Urinary bladder (tissue), 4 donors: ENCODE measurements at places on chromosomes 12 and 14. TPM values are rescaled to one million over a fixed set of nuclear protein-coding genes. Genes with fewer than 3 reads are reported as not detected.

GRCh38 chr12:72098622-72099021 lies 160.0 kb downstream of the TPH2 start:
- no peak for DNase-seq

DNA sequence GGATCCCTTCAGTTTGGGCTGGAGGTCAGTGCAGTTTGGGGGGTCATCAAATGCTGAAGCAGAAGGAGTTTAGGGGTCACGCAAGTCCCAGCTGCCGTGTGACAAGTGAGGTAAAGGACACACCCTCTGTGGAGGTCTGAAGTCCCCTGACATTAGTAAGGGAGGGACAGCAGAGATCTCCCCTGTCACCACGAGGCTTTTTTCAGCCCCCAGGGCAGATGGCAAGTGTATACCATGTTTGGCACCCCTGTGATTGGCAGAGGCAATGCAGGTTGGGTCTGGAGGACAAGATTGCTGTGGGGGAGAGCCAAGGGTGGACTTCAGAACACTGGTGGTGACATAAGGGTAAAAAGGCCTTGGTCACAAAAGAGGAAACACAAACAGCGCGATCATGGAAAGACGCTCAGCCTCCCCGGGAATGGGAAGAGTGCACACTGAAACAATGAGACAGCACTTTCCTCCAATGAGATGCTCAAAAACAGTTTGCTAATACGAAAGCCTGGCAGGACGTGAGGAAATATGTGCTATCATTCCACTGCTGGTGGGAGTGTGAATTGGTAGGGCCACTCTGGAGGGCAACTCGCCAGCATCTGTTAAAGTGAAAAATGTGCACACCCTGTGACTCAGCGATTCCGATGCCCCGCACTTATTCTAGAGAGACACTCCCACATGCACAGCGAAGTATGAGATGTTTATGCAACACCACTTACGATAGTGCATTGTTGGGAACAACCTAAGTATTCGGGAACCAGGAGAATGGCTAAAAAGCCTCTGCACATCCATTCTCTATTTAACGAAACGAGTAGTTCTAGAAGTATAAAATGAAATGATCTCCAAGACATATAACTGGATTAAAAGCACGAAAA lies 14.4 kb upstream of the CD27 start:
- peak; percentile 68 for DNase-seq

- DNase-seq = no peak
Observed at GRCh38 chr14:68934066-68934465, 45.0 kb downstream of the ACTN1 start.

- no peak for DNase-seq
Observed at GRCh38 chr12:59084511-59085375, 164.4 kb upstream of the LRIG3 start.

DNA sequence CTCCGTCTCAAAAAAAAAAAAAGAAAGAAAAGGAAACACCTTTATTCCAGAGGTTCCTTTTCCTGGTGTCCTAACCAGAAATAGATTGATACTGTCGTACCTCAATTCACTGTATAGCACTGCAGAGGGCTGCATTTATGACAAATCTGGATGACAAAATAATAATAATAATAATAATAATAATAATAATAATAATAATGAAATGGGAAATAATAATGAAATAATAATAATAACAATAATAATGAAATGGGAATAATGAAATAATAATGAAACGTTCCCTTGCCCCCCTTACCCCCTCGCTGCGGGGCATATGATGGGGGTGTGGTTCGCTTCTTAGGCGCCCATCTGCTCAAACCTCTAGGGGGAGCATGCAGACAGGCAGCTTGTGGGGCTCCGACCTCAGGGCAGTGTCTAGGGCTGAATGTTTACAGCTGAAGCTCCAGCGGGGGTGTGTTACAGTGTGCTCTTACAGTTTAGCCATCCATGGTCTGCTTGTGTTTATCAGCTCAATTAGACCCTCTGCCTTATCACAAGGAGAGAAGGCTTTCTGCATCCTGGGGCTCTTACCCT lies 1088.3 kb upstream of the SEL1L start:
- no peak for DNase-seq

- DNase-seq = no peak
Observed at GRCh38 chr14:58954901-58955861, 233.3 kb upstream of the DAAM1 start.

- DNase-seq = no peak
Observed at GRCh38 chr12:40970320-40970907, 217.7 kb upstream of the PDZRN4 start.

DNA sequence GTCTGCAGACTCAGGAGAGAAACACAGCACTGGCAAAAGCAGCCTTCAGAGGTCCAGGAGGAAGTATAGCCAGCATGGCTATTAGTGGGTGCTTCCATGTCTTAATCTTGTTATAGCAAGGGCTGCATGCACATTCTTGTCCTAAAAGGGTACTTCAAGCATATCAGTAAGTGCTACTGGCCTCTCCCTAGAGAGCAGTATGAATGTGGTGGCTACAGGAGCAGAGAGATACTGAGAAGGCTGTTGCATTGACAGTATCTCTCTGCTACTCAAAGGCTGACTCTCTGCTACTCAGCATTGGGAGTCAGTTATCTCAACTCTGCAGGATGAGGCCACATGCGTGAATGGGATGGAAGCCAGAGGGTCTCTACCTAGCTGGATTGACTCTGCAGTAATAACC lies 2.0 kb downstream of the GARIN6 start:
- no peak for DNase-seq

DNA sequence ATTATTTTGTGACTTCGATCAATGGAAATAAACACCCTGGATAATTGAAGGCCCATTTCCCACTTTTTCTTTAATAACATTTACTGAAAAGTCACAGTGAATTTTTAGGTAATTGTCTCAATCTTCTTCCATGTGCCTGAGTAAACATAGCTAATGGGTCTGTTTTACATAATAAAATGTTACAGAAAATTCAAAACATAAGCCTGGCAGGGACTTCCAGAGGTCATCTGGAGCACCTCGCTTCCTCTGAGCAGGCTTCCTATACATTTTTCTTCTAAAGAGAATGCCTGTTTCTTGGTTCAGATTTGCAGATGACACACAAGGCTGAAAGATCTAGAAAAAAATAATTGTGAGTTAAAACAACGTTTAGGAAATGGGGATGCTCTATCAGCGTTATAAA lies 183.8 kb upstream of the PDE3A start:
- DNase-seq = no peak

GRCh38 chr12:188910-189621 lies 24.9 kb downstream of the SLC6A12 start:
- DNase-seq = no peak

DNA sequence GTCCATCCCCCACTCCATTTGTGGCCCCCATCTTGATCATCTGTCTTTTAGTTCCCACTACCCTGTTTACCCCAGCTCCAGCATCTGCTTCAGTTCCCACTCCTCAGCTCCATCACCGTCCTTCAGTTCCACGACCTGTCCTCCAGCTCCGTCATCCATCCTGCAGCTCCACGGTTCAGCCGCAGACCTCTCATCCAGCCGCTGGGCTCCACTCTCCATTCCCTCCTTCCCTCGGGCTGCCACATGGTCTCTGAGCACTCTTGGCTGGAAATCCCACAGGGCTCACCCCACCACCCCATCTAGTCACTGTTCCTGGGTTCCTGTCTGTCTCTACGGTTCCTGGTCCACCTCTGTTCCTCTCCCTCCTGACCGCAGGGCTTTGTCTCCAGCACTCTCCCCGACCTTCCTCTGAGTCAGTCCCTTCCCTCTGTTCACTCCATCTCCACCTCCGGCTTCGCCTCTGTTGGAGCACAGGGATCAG lies 3.3 kb upstream of the P3H3 start:
- DNase-seq = no peak

- DNase-seq = no peak
Observed at GRCh38 chr12:32139064-32139421, 32.4 kb downstream of the BICD1 start.

DNA sequence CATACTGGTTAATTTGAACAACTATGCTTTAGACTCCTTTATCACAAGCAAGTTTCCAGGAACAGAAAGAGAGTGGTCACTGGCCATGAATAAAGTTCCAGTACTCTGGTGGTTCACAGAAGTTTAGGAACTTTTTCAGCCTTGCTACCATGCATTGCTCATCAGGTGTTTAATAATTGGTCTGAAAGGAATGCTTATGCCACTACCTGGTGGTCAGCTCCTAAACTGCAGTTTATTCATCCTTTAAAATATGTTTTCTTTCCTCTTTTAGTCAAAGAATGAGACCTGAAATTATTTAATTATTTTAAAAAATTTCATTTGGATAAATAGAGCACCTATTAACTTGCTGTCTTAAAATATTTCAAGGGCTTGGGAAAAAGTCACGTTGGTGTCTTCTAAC lies 260.1 kb upstream of the OR4E1 start:
- no peak for DNase-seq

DNA sequence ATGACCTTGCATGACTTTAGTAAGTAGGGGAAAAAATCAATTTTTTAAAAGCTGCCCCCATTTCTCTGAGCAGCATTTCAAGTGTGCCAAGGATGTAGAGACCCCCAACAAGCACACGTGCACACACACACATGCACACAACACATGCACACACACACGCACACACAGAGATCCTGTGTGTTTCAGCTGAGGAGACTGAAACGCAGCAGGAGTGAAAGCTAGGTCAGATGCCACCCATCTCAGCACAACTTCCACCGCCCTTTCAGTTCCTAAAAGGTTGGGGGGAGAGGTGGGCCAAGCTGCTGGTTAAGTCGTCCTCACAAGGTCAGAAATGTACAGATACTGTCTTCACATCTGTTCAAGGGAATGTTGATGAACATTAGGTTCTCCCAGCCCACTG lies 13.9 kb downstream of the MYL2 start:
- DNase-seq = no peak

DNA sequence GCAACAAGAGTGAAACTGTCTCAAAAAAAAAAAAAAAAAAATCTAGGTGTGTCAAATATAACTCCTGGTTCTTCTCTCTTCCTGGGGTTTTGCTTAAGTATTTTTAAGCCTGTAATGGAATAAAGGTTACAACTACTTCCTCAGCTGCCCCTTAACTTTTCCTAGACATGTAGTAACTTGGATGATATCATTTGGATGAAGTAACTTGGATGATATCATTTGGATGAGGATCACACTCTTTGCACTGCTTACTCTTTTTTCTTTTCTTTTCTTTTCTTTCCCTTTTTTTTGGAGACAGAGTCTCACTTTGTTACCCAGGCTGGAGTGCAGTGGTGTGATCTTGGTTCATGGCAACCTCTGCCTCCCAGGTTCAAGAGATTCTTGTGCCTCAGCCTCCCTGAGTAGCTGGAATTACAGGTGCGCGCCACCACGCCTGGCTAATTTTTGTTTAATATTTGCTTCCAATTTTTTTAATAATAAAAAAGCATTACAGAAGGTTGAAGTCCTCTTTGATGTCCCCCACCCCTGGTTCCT lies 775 bp upstream of the FAM186A start:
- no peak for DNase-seq

DNA sequence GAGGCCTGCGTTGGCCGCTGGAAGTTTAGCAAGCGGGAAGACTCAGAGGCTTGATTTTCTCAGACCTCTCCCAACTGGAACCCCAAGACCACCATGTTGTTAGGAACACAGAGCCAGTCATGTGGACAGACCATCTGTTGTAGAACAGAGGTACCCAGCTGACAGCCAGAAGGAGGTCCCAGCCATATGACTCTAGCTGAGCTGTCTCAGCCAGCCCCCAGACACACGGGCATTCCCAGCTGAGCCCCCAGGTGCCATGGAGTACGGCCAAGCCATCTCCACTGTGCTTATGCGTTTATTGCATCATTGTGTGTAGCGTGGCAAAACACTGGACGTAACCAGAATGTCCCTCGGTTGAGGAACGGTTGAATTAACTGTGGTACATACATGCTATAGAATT lies 421.9 kb downstream of the TMEM132D start:
- no peak for DNase-seq

DNA sequence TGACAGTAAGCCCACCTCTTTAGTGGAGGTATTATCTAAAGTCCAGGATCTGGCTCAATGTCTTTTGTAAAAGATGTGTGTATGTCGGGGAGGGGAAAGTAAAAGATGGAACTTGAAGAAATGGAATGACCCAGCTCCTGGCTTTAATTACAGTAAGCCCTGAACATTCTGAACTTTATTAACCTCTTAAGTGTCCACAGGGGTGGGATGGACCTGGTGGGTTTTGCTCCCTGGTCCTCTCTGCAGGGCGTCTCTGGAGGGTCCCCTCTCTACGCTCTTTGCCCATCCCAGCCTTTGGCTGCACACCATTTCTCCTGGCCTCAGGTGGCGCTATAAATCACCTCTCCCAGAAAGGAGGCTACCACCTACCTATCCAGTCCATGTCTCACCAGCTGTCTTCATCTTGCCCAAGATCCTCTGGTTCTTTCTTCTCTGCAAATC lies 3.7 kb upstream of the CISTR start:
- DNase-seq = no peak

DNA sequence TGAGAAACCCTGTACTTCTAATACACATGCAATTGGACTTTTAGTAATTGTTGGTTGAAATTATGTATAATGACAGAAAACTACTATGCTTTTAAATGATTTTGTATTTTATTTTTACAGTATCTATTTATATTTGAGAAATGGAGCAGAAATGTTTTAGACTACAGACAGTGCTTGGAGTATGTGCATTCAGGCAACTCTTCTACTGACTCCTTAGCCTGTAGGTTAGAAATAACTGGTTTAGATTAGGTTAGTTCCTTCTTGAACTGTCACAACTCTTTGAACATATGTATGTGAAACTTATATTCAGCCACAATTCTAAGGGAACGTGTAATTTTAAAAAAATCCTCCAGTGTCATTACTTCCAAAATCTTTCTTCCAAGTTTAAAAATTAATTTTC lies 1.7 kb downstream of the FGFR1OP2 start:
- no peak for DNase-seq

DNA sequence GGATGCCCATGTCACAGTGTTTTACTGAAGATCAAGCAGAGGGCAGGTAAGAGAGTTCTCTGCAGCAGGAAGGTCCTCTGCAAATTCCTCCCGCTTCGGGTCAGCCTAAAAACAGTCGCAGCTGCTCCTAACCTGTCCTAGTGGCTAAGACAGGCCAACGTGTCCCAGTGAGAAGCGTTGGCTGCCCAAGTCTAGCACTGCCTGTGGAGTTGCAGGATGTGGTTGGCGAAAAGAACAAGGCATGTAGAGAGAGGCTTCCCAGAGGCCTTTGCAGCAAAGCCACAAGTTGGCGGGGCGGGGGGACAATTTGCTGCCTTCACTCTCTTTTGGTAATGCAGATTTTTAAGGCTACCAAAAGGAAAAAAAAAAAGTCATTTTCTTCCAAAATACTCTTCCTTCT lies 340.1 kb downstream of the BCL11B start:
- no peak for DNase-seq

DNA sequence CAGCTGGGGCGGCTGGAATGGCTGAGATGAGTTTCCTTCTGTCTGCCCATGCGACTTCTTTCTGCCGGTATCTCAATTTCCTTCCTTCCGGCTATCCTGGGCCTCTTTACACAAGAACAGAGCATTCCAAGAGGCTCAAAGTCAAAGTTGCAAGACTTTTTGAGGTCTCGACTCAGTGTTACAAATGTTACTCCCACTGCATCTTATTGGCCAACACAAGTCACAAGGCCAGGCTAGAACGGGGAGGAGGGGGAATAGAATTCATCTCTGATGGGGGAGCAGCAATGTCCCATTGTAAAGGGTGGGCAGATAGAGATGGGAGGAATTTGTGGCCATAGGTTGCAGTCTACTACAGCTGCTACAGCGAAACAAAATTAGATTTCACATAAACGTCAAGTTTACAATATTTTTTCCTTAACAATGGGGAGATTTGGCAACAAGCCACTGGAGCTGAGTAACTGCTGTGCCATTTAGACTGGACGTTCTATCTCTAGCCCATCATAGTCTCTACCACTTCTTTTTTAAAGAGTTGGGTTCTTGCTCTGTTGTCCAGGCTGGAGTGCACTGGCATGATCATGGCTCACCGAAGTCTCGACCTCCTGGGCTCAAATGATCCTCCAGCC lies 9.5 kb upstream of the NYNRIN start:
- no peak for DNase-seq

NXPH4 gene
- 0.79 TPM for total RNA-seq

LTBP2 gene
- 26.7 TPM for total RNA-seq

STON2 gene
- 53.5 TPM for total RNA-seq
